ENCODE measurements at places on chromosomes 3 and 15.
A peak's percentile ranks its signal among the peaks of the same experiment; 100 is the strongest.

DNA sequence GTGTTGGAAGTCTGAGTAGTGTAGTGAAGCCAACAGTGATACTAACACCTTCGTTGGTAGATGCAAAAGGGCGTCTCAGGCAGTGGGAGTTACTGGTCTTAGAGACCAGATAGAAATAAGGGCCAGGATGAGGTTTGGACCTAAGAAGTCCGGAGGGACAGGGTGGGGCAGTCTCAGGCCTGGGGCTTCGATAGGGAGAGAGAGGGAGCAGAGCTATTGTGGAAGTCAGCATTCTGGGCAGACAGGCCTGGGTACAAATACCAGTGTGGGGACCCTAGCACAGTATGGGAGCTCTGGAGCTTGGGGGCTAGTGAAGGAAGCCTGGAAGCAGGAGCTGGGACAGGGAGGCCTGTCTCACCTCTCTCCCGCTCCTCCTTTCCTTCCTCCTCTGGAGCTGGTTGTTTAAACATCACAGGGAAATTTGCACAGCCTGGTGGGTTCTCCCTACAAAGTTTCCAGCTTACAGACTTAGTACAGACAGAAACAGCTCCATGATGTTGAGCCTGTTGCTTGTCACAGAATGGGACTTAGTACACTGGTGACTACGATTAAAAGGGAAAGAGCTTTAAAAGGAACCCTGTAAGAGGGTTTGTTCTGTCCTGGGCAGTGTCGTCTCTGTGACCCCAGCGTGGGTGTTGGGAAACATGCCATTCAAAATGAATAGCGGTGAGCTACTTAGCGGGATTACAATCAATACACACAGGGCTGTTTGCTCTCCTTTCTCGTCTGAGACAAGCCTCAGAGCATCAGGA lies 76.4 kb upstream of the TNFAIP8L3 start:
- DNase-seq = no peak

DNA sequence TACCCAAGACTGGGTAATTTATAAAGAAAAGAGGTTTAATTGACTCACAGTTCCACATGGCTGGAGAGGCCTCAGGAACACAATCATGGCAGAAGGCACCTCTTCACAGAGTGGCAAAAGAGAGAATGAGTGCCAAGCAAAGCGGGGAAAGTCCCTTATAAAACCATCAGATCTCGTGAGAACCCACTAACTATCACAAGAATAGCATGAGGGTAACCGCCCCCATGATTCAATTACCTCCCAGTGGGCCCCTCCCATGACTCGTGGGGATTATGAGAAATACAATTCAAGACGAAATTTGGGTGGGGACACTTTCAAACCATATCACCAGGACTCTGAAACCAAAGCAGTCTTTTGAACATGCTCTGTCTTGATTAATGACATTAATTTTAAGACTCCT lies 7.0 kb downstream of the RTP3 start:
- no peak for DNase-seq

- no peak for DNase-seq
Measured at GRCh38 chr3:28935146-28935545, 345.7 kb upstream of the RBMS3 start.

GRCh38 chr3:15667484-15667883 lies 65.9 kb downstream of the BTD start:
- DNase-seq = no peak

DNA sequence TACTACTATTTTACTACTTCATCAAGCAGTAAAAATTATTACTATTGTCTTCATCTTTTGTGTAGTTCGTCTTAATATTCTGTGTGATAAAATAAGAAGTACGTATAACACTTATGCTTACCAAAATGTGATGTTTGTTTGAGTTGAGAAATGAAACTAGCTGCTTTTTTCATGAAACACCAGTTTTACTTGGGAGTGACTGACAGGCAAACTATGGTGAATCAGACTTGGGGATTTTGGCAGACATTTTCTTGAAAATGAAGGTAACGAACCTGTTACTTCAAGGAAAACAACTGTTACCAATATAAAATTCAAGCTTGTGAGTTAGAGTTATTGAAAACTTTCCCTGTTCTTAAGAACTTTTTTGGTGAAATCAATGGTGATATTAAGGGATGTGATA lies 10.3 kb downstream of the U2SURP start:
- no peak for DNase-seq

GRCh38 chr3:129606636-129607390 lies at the start of gene PLXND1:
PLXND1 (minus strand) TSS chr3:129606676; CDS start chr3:129606639, 37 bp downstream.
- DNase-seq = peak; percentile 24

GRCh38 chr3:106457281-106458180 lies 588.7 kb upstream of the CBLB start:
- no peak for DNase-seq

- no peak for DNase-seq
Measured at GRCh38 chr3:140117096-140117526, 182.1 kb downstream of the CLSTN2 start.

- no peak for DNase-seq
Measured at GRCh38 chr3:174100744-174101143, 703.2 kb downstream of the NLGN1 start.

GRCh38 chr3:56921573-56922453 lies 120.1 kb upstream of the ARHGEF3 start:
- DNase-seq = no peak

GRCh38 chr3:192273001-192273696 lies 454.2 kb downstream of the FGF12 start:
- DNase-seq = no peak

DNA sequence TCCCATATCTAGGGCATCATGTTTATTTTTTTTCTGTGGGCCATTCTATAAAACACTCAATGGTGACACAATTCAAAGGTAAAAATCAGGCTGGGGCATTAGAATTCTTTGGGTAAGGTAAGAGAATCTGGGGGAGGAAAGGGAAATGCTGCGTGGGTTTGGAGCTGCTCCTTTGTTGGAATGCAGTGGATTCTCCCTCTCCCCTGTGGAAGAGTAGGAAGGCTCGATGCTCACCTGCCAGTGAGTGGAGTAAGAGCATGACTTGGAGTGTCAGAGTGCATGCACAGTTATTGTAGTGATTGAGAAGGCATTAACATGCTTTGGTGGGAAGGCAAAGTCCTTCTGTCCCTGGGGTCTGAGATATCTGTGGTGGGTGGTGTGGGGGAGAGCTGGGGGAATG lies 280.0 kb downstream of the PDCD6IP start:
- no peak for DNase-seq

- DNase-seq = no peak
Measured at GRCh38 chr3:128277378-128278069, 124.2 kb downstream of the EEFSEC start.

DNA sequence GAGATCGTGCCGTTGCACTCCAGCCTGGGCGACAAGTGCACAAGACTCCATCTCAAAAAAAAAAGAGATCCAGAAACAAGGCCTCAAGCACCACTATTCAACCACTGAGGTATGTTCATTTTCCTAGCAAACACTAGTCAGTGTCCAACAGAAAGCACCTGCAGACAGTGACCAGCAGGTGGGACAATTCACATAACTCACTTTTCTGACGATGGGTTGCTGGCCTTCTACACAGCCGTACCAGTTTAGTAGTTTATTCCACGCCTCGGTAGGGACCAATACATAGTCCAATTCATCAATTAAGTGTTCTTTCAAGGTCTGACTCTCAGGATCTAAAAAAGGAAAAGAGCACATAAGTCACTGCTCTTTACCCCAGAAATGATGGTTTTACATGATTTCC lies 12.4 kb downstream of the USP4 start:
- no peak for DNase-seq

DNA sequence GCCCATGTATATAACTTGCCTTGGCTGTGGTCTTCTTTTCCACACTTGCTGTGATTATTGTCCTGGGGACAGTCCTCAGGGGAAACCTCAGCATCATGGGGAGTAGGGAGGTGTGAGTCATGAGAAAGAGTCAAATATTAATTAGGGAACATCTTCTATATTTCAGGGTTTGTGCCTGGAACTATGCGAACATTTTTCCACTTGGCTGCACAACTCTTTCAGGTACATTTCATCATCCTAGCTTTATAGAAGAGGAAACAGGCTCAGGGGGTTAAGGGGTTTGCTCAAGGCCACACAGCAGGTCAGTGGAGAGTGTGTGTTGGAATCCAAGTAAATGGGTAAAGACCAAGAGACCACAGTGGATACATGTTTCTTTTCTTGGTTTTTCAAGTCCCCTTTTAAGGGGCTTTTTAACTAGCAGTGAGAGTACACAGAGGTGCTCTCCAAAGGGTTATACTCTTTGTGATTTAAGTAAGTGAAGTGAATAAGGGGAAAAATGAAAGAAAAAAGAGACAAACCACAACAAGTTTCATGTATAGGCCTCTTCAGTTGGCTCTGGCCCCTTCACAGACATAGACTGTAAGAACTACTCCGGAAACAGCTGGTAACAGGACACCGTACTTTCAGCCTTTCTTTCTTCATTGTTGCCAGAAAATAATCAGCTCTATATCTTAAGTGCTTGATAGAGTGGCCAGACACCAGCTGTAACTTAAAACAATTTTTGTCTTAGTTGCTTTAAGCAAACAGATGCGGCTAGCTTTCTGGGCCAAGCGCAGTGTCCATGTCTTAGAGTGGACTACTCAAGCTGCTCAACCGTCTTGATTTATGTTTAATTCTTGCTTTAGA lies 64.6 kb downstream of the EEFSEC start:
- no peak for DNase-seq

GRCh38 chr3:6697722-6698121 lies 163.2 kb upstream of the GRM7 start:
- no peak for DNase-seq

DNA sequence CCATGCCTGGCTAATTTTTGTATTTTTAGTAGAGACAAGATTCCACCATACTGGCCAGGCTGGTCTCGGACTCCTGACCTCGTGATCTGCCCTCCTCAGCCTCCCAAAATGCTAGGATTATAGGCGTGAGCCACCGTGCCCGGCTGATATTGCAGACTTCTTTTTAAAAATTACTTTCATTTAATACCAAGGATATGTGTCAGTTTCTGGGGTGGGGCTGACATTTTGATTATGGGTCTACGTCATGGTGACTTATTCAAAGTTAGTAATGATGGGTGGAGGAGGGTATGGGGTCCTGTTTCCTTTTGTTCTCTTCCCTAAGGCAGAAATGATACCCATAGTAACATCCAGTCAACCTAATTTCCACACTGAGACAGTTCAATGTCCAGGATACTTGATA lies 34.7 kb downstream of the GBE1 start:
- no peak for DNase-seq

DNA sequence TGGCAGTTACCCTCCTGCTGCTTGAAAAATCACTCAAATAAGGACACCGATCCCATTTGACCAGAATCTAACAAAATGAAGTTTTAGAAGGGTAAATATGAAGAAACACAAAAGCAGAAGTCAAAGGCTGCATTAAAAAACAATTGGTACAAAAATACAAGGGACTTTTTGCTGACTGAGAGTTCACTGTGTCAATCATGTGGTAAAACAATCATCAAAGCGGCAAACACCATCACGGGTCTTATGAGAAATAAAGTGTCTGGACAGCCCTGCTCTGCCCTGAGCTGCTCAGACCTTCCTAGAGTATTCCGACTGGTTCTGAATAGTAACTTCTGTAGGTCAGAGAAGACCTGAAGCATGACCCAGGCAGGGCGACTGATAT lies 137.2 kb upstream of the RAD18 start:
- DNase-seq = no peak

DNA sequence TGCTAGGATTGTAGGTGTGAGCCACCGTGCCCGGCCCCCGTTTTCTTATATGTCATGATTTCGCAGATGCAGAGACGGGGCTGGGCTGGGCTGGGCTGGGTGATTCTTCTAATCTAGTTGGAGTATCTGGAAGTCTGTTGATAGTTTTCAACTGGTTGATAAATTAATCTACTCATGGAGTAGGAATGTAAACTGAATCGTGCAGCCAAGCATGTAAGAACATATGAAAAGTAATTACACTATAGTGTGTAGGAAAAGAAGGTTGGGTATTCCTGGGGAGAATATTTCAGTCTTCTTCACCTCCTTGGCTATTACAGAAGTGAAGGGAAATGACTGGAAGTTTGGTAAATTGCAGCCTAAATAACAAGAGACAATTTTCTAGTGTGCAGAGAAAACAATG lies 82.6 kb upstream of the MAGI1 start:
- DNase-seq = no peak

- DNase-seq = no peak
Measured at GRCh38 chr3:87219611-87220010, 7.5 kb upstream of the CHMP2B start.

GRCh38 chr15:50116477-50116876 lies 2.6 kb downstream of the ATP8B4 start:
- DNase-seq = no peak

DNA sequence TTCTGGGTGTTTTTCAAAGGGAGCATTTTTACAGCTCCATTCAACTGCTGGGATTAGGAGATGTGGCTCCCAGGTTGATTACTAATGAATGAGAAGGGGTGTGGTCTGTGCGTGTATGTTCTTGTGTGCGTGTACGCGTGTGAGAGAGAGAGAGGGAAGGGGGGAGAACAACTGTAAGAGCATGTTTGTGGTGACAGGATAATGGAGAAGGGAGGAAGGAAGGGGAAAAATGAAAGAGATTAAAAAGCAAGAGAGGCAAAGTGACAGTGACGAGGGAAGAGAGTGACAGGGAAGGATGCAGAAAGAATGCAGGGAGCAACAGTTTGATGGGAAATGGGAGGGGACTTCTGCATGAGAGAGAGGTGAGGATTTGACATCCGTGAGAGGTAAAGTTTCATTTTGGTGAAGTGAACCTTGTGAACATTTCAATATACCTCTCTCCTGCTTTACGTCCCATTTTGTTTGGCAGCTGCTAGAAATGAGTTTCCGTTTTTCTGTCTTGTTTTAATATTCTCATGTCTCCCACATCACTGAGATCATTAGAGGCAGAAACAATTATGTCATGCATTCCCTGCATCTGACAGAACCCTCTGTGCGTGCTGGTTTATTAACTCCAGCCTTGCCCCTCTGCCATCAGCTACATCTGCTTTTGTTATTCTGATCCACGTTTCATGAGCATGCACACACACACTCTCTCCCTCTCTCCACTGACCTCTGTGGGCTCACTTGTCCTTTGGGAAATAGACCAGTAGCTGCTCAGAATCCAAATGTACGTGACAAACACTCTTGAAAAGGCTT lies 161.6 kb downstream of the GAP43 start:
- no peak for DNase-seq

GRCh38 chr3:13121553-13122001 lies 48.3 kb upstream of the IQSEC1 start:
- DNase-seq = no peak

DNA sequence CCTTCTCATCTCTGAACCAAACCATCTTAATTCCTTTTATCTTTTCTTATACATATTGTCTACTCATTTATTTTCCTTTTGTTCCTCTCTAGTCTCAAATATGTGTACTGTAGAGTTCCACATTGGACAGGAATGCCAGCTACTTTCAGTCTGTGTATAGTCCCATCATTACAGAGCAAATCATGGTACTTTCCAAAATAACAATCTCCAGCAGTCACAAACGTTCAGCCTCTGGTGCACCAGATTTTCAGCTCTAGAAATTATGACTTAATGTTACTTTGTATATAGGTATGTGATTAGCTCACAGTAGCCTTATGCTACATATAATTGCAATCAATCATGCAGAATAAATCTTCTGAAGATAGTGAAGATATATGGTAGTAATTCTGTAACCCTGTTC lies 32.5 kb upstream of the TM4SF4 start:
- no peak for DNase-seq

GRCh38 chr3:141858312-141858711 lies 18.1 kb upstream of the ATP1B3 start:
- no peak for DNase-seq

- no peak for DNase-seq
Measured at GRCh38 chr3:50617096-50617791, at the start of gene MAPKAPK3. MAPKAPK3 (plus strand) TSS chr3:50617151; CDS start chr3:50617566, 415 bp downstream.

GRCh38 chr15:77097248-77097721 lies 26.4 kb upstream of the TSPAN3 start:
- DNase-seq = no peak

GRCh38 chr3:49727154-49727923 lies 3.6 kb upstream of the GMPPB start:
- no peak for DNase-seq

Data from NCI-H1930 (cell line).